ENCODE measurements at places on chromosomes 12 and 14.

DNA sequence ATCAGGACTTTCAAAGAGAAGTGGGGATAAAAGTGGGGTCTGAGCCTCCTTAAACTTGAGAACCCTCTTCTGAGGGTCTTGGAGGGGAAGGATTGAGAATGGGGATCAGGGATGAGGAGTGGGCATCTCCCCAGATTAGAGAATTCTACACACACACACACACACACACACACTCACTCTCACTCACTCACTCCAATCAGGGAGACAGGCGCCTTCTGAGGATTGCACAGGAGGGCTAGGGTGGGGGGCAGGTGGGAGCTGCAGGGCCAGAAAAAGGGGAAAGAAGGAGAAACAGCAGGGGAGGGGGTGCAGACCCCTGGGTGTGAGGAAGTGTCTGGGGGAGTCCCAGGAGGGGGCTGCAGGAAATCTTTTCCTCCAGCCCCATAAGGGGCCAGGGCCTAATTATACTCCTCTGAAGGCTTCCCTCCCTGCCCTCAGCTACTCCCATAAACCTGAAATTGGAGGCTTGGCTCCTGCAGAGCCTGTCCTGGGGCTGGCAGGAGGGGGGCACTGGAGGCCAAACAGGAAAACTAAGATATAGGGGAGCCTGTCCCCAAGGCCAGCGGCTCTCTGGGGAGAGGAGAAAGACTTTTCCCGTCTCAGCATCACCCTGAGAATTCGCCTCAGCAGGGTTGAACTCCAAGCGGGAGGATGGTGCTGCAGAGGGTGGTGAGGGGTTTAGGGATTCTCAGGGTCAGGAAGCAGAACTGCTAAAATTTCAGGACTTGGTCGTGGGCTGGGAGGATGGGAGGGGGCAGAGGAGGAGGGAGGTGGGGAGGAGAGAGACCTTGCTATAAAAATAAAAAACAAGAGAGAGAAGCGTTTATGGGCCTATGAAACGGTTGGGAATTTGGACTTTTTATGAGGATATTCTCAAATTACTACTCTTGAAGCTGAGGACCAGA lies 1.6 kb downstream of the HOXC9 start:
- DNase-seq = no peak

- no peak for DNase-seq
These were observed 9.3 kb upstream of the PPP4R4 start for GRCh38 chr14:94164685-94165431.

- no peak for DNase-seq
These were observed 118.0 kb upstream of the G2E3 start for GRCh38 chr14:30440961-30441360.

- DNase-seq = no peak
These were observed 36.1 kb upstream of the NUAK1 start for GRCh38 chr12:106174876-106175275.

- DNase-seq = no peak
These were observed 14.9 kb downstream of the RNF212B start for GRCh38 chr14:23252420-23253333.

DNA sequence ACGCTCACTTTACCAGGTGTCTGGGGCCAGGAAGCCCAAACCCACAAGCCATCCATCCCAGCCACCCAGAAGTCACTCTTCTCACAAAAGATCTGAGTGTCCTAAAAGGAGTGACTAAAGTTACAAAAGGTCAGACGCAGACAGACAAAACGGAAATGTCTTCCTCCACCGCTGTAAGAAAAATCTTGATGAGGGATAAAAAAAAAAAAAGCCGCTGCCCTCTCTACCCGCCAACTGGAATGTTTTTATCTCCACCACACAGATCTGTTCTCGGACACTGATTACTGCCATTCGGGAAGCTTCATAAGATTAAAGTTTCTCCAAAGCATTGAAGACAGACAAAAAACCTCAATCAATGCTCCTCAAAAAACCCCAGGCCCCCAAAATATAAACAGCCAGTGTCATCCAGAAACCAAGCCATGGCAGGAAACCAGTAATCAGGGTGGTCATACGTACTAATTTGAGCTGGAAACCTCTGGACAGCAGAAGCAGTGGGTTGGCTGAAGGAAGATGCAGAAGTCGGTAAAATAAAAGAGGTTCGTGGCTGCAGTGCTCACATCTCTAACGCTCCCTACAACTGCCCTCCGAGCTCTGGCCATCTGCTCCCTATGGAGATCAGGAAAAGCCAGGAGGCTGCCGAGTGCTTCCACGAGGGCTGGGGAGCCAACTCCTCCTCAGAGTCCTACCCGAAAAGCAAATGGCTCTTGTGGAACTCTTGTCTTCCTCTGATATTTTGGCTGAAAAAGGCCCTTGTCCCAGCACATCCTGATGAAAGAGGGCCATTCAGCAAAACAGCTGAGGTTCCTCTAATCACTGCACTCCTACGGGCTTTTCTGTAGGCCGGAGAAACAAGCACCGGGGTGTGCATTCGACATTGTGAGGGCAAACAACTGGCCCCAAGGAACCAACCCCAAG lies 30.3 kb downstream of the SSH1 start:
- DNase-seq = no peak

- no peak for DNase-seq
These were observed 17.3 kb upstream of the TMPRSS12 start for GRCh38 chr12:50825372-50825838.

GRCh38 chr14:102210421-102211042 lies 70.8 kb downstream of the WDR20 start:
- no peak for DNase-seq

GRCh38 chr14:58460772-58461171 lies 33.3 kb downstream of the KIAA0586 start:
- DNase-seq = no peak

- DNase-seq = no peak
These were observed 45.2 kb downstream of the ABCD2 start for GRCh38 chr12:39574378-39574777.

- DNase-seq = no peak
These were observed 105.2 kb downstream of the DNAI7 start for GRCh38 chr12:25089738-25090137.

DNA sequence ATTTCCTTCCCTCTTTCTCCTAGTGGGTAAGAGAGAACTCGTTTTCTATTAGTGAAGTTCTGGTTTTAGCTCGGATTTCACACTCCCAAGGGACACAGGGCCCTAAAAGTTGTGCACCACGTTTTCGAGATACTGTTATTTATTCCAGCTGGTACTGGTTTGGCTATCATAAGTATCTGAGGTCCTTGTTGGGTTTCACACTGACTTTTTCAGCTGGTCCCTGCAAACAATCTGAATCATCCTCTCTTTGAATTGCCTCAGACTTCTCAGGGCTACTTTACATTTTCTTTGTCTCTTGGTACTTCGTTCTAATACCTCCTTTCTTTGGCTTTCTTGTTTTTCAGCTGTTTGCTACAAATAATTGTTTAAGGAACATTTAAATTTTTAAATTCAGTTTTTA lies 75.7 kb downstream of the SCN8A start:
- DNase-seq = no peak

DNA sequence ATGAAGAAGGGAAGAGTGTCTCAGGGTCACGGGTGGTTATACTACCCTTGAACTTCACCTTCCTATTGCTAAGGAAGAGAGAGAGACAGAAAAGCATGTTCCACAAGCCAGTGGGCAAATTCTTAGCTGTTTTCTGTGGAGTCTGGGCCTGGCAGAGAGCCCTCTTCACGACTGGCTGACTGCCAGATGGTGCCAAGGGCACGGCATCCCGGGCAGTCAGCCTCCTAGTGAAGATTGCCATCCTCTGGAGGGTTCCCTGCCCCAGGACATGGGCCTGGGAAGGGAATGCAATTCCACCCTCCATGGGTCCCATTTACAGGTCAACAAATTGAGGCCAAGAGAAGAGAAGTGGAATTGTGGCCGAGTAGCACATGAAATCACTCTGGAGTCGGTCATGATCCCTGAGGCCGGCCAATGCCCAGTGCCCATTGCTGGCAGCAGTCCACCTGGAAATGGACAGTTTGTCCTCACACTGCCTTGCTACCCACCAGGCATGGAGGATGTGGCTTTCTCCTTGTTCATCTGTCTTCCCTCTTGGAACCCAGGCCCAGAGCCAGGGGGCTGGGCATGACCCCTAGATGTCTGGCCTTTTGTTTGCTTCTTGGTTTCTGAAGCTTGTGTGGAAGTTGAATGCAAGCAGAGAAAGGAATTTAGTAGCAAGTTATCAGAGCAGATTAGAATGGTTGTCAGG lies 9.9 kb downstream of the TUNAR start:
- DNase-seq = no peak

Measured in D721Med (cell line).